T-helper 9 cell (primary cell): ENCODE measurements at places on chromosomes 13 and 19.

GRCh38 chr19:19120308-19121231, 17.7 kb downstream of the TMEM161A start:
- DNase-seq, result no peak

- no peak for DNase-seq
These were observed 6.7 kb downstream of the FGF14 start for GRCh38 chr13:102395174-102395573.

- no peak for DNase-seq
These were observed 338.6 kb upstream of the TMTC4 start for GRCh38 chr13:101013245-101013644.

DNA sequence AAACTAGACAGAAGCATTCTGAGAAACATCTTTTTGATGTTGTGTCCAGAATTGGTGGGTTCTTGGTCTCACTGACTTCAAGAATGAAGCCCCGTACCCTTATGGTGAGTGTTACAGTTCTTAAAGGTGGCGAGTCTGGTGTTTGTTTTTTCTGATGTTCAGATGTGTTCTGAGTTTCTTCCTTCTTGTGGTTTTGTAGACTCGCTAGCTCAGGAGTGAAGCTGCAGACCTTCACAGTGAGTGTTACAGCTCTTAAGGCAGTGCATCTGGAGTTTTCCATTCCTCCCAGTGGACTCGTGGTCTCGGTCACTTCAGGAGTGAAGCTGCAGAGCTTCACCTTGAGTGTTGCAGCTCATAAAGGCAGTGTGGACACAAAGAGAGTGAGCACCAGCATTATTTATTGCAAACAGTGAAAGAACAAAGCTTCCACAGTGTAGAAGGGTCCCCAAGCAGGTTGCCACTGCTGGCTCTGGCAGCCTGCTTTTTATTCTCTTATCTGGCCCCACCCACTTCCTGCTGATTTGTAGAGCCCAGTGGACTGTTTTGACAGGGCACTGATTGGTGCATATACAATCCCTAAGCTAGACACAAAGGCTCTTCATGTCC, 1820.8 kb downstream of the UQCRFS1 start:
- no peak for DNase-seq

DNA sequence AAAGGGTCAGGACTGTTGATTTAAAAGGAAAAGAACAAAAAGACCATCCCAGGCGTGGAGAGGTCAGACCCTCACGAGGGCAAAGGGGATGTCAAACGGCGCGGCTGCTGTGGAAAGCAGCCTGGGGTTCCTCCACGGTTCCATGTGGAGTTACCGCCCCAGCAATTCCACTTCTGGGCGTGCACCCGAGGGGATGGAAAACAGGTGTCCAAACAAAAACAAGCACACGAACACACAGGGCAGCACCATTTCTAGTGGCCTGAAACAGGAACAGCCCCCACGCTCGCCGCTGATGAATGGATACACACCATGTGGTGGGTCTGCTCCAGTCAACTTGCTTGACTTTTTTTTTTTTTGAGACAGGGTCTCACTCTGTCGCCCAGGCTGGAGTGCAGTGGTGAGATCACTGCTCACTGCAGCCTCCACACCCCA, 11.2 kb downstream of the AP3D1 start:
- no peak for DNase-seq

DNA sequence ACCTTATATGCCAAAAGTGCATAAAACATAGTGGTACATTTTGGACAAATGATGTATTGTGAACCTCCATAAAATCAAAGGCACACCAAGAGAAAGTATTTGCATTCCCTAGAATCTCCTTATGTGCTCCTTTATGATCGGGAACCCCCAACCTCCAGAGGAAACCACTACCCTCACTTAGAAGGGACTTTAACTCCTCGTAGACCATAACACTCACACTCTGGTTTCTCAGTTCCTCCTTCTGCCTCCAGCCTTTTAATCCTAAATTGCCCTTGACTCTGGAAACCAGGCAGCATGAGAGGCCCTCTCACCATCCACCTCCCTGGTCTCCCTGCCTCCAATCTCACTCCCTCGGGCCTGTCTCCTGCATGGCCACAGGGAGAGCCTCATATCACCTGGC, 9.8 kb upstream of the KCNN4 start:
- no peak for DNase-seq

GRCh38 chr13:42041684-42042035, 6.8 kb upstream of the DGKH start:
- DNase-seq, result no peak

GRCh38 chr13:37194428-37194861, 89.0 kb upstream of the CSNK1A1L start:
- no peak for DNase-seq
